ENCODE measurements at places on chromosomes 11 and 22. TPM values are rescaled to one million over a fixed set of nuclear protein-coding genes. Genes with fewer than 3 reads are reported as not detected.

Gene DCHS1
- 25.1 TPM for total RNA-seq

DNA sequence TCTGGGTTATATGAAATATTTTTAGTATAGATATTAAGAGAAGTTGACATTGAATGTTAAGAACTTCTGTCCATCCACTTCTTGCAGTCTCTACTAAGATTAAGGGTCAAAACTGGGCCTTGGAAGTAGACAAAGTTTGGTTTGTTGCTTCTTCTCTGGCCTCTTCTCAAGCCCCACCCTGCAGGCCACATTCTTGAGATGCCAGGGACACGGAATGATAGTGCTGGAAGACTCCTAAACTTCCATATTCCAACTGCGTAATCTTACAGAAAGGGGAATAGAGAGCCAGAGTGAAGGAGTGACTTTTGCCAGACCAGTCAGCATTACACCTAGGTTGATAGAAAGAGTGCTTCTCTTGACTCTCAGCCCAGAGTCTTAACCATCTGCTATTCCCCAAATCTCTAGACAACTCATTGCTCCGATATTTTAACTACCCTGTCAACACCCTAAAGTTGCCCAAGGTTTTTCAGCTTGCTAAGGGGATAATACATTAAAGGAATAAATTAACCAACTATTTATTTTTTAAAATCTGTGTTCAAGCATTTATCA lies 136.4 kb upstream of the SYN3 start:
- DNase-seq = no peak

DNA sequence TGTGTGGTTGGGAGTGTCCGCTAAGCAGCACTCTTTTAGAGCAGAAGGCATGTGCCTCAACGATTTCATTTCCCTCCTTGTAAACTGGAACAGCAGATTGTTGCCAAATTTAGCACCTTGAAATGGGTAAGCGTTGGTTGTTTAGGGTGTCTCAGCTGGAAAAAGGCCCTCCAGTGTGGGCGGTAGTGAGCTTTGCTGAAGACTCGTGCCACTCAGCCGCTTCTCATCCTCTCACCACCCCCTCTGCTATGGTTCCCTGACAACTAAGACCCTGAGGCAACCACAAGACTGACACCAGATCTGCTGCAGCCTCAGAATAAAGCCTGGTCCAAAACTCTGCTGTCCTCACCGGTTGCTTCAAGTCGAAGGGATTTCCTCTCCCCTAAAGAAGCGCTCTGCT lies 9.9 kb upstream of the FERMT3 start:
- no peak for DNase-seq

DNA sequence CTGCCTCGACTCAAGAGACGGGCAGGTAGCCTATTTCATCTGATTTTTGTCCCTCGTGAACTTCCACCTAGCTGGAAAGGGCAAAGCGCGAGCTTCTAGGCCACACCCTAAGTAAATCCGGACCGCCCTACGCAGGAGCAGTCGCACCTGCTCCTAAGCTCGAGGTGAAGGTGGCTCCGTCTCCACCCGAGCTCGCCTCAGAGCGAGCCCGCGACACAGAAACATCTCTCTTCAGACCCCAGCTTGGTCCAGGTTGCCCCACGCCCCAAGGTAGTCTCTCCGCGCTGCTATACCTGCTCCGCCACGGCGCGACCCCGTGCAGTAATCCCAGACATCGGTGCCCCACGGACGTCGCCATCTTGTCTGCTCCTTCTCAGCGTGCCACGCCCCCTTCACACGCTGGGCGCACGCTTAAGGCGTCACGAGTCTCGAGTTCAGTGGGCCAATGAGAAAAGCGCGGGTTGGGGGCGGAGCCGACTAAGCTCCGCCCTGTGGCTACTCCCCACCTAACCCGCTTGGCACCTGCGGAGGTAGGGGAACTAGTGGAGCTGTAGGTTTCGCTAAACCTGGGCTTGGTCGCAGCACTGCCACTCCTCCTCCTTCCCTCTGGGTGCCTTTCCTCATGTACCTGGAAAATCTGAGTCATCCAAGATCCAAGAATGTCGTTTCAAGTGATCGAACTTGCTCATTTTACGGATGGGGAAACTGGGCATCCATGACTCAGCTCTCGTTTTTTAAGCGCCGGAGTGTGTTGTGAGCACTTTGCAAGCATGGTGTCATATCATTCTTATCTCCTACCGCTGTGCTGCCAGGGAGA lies at the start of gene PISD:
PISD (minus strand) TSS at position 365 of the 817 bp plus-strand sequence; CDS start at position 358, 7 bp downstream.
- peak; percentile 97 for DNase-seq
